Femur (tissue), 1 donor: ENCODE measurements at places on chromosomes 11 and 22.

- DNase-seq = no peak
Measured at GRCh38 chr11:46408407-46408986, 16.9 kb upstream of the CHRM4 start.

DNA sequence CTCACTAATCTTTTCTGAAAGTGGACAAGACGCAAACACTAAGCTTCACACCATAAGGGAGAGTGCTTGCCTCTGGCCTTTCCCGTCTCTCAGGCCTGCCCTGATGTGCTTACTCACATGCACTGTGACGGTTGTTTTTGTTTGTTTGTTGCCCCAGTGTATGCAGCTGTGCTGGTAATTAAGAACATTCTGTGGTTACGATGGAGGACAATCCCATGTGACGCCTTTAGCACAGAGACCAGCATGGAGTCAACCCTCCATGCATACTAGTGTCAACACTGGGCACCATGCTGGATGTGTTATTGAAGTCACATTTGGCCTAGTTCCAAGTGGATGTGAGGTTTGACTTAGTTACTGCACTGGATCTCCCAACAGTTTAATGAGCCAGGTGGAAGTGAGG lies 27.8 kb upstream of the CDON start:
- no peak for DNase-seq

GRCh38 chr11:118908901-118909618 lies 16.7 kb downstream of the BCL9L start:
- peak; percentile 96 for DNase-seq

DNA sequence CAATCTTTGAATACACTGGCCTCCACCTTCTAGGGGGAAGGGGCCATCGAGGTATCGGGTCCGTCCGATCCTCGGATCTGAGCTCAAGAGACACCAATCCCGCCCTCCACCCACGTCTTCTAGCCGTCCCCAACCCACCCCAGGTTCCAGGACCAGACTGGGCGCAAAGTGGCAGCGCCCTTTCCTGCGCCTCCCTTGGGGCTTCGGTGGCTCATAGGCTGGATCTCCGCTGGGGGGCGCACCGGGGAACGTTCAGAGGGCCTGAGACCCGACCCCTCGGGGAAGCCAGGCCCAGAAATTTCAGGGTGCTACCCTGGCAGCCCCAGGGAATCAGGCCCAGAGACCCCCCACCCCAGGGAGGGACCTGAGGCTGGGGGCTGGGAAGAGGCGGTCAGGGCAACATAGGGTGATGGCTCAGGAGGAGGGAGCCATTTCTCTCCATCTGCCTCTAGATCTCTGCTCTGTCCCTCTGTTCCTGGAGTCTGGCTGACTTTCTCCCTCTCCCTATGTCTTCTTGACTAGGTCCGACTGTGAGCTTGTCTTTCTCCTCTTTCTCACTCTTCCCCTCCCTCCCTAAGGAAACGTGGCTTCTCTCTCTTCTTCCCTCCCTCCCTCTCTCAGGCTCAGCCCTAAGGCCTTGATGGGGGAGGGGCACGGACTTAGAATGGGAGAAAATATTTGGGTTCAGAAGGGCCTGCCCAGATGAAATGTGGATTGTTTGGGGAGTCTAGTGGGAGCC lies 1.1 kb downstream of the CREB3L1 start:
- DNase-seq = peak; percentile 72

DNA sequence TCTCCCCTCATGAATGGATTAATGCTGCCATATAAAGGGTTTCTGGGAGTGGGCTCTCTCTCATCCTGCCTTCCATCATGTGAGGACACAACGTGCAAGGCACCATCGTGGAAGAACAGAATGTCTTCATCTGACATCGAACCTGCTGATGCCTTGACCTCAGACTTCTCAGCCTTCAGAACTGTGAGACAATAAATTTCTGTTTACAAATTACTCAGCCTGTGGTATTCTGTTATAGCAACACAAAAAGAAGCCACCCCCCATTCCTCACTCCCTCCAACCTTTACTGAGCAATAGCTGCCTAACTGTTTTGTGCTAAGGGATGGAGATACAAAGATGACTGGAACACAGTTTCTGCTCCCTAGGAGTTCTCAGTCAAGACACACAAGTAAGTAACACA lies 106.1 kb upstream of the PLET1 start:
- no peak for DNase-seq

GRCh38 chr22:40031766-40032470 lies 37.2 kb downstream of the FAM83F start:
- no peak for DNase-seq

GRCh38 chr11:36266767-36267166 lies 22.5 kb downstream of the COMMD9 start:
- DNase-seq = no peak

GRCh38 chr11:121754598-121754997 lies 301.8 kb upstream of the SORL1-AS1 start:
- DNase-seq = no peak

DNA sequence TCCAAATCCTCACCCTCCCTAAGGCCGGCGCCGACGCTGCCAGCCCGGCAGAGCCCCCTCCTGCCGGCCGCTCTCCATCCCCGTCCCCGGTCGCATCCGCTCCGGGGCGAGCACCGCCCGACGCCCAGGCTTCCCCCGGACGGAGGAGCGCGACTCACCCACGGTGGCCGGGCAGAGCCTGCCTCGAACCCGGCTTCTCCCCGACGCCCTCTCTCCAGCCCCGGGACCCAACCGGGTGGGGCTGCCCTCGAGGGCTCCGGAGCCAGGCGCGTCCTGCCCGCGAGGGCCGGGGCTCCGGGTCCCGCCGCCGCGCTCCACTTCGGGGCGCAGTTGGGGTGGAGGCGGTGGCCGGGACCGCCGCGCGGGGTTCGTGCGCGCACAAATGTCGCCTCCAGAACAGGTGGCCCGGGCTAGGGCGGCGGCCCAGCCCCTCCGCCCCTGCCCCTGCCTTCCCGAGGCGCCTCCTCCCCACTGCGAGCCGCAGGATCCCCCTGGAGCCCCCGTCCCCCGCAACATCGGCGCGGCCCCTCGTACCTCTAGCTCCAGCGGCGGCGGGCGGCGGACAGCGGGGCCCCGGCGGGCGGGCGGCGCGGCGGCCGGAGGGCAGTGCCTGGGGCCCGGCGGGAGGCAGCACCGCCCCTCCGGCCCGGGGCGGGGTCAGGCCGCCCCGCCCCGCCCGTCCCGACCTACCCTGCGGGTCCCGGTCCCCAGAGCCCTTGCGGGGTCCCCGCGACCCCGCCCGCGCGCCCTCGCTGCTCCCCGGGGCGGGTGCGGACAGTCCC lies at the start of gene A4GALT:
TSS of gene A4GALT (minus strand) at position 608 of the 782 bp plus-strand sequence. CDS start 26,919 bp downstream, outside the sequence.
- DNase-seq = no peak
